CD4-positive, alpha-beta T cell treated with Interleukin-15 for 1 hour (primary cell): ENCODE measurements at places on chromosomes 11 and 22.
A peak's percentile ranks its signal among the peaks of the same experiment; 100 is the strongest.

DNA sequence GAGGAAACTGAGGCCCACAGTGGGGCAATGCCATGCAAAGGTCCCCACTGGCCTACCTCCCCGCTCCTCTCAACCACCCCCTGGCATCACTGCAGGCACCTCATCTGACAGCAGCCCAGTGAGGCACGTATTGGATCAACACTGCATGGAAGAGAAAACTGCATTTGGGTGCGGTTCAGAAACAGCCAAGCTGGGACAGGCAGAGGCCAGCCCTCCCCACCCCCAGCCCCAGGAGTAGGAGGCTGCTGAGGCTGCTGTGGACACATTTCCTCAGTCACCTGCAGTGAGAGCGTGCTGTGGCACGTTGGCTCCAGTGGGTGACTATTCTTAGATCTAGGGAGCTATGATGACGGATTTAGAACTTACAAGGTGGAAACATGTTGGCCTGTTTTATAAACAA, 63.7 kb downstream of the KCNC1 start:
- DNase-seq, result no peak

- no peak for DNase-seq
Observed at GRCh38 chr22:34070051-34070450, 149.8 kb upstream of the LARGE1 start.

DNA sequence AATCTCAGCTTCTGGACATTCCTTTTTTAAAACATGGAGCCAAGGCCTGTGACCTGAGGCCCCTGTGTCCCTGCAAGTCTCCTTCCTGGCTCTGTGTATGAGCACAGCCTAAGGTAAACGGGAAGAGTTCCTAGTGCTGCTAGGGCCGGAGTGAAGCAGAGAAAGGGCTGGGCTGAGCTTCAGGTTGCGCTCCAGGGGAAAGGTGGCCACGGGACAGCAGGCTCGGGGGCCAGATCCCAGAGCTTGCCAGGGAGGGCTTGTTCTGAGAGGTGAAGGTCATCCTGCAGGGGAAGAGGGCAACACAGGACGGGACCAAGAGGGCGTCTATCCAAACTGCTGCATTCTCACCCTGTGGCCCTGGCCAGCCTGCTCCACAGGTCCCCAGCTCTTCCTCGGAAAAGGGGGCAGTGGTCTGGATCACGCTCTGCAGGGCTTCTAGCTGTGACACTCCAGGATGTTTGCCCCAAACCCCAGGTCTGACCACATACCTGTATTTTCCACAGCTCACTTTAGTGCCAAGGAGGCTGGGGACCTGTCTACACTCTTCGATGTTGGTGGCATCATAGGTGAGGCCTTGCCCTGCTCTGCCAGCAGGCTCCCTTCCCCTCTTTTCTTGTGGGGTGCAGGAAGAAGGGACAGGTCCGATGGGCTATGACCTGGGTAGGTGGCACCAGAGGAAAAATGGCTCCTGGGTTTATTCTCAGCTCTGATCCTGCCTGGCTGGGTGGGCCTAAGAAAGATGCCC, 20.4 kb downstream of the SLC37A2 start:
- no peak for DNase-seq

GRCh38 chr11:47212938-47213337, 1.8 kb upstream of the DDB2 start:
- DNase-seq, result no peak

GRCh38 chr11:61887839-61888494, 3.4 kb downstream of the FADS3 start:
- no peak for DNase-seq

DNA sequence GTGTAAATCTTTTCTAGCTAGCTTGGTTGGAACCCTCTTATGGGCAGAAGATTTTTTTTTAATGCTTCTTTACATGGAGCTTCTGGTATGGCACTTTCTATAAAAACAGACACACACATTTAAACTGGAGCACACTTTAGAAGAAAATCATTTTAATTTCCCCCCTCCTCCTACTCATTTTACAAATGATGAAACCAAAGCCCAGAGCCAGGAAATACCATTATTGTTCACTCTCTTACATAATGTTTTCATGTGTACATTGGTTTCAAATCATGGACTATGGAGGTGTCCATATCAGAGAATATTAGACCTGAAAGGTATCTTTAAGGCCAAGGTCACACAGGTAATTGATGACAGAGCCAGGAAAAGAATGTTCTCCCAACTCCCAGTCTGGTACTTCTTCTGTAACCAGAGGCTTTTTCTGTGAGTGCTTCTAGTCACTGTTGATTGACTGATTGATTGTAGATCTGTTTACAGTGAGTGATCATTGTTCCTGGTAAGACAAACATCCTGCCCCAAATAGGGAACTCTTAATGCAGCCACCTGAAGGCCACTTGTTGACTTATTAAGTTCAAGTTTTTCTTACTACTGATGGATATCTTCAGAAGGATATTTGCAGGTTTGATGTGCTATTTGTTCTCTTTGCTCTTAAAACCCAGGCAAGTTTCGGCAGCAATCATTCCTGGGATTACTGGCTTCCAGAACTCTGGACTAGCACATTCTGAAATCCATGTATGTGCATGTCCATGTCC, 26.8 kb upstream of the ME3 start:
- DNase-seq, result no peak

- DNase-seq, result no peak
Observed at GRCh38 chr11:40716344-40717130, 742.9 kb downstream of the LRRC4C start.

DNA sequence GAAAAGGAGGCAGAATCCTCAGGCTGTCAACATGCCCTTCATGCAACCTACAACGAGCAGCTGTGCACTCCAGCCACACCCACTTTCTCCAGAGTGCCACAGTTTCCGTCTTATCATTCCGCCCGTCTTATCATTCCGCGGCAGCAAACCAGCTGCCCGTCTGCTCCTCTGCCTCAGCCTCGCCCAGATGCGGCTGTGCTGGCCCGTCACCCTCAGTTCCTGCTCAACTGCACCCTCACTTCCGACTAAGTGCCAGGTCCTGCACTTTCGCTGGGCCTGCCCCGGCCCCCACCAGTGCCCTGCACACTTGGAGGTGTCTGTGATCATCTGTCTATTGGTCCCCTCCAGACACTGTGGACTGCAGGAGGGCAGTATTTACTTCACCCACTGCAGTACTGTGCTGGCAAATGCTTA, 43.7 kb downstream of the MICAL3 start:
- peak; percentile 47 for DNase-seq

DNA sequence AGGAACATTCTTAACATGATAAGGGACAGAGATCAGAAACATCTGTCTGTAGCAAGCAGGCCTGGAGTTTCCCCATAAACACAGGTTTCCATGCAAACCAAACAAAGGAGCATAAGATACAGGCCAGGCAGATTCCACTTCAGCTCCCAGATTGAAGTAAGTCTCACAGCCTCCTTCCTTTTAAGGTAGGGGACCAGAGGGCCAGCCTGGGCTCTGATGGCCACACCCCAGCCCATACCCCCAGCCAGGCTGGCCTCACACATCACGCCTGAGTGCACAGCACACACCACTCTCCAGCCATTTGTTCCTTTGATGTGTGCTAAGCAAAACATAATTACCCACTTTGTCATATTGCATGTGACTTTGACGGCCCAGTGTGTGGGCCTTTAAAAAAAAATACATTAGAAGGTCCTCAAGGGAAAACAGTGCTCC, 518.7 kb downstream of the NTM start:
- DNase-seq, result no peak

DNA sequence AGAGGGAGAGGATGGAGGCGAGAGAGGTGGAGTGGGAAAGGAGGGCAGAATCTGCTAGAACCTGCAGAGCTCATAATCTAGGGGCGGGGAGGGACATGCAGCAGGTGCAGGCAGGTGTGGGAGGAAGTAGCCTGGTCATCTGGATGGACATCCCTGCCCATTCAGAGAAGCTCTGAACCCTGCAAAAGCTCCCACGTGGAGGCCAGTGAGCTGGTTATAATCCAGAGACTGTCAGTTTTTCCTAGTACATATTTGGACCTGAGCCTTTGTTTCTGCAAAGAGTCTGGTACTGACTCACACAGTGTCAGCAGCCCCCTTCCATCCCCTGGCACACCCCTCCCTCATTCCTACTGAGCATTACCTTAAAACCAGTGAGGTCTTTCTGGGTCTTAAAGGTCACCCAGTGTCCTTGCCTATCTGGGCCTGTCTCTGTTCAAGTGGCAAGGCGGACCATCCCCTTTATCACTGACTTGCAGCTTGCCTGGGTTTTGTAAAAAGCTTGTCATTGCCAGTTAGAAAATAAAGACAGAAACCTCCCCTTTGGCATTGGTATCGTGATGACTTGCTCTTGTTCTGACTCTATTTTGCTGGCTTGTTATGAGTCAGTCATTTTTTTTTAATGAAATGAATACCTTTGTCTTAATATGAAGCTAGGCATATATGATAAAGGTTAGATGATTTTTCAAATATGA, 26.1 kb downstream of the PTPRJ start:
- no peak for DNase-seq

GRCh38 chr22:49158741-49159564, 668.7 kb downstream of the BRD1 start:
- DNase-seq, result no peak

GRCh38 chr11:123429336-123429735, 733 bp upstream of the GRAMD1B start:
- no peak for DNase-seq
